ENCODE measurements at places on chromosomes 7 and 10. TPM values are rescaled to one million over a fixed set of nuclear protein-coding genes. Genes with fewer than 3 reads are reported as not detected.

DNA sequence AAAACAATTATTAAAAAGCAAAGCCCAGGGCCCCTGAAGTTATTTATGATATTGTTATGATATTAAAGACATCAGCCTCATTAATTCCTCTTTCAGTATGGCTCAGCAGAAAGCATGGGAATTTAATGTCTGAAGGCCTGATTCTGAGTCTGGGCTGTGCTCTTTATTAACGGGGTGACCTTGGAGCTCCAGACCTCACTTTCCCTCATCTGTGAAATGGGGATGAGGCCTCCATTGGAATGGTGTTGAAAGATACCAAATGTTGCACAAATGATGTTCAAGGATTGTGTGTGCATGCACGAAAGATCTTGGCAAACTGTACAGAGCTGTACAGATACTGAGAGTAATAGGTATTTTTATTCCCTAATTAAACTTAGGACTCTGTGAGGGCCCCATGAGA, 92.3 kb upstream of the PCBD1 start:
- no peak for DNase-seq

Gene CPA4
- total RNA-seq = not detected

GRCh38 chr10:86046845-86047460, 319.6 kb downstream of the GRID1 start:
- no peak for DNase-seq

Gene NEBL
- total RNA-seq = 477 TPM
